OCI-M1 (cell line): ENCODE measurements at places on chromosomes 12 and 14.

- no peak for DNase-seq
These were observed at the start of gene STAC3 for GRCh38 chr12:57250956-57251355. TSS of gene STAC3 (minus strand) at chr12:57251187. CDS start at chr12:57249636, 1,551 bp downstream.

DNA sequence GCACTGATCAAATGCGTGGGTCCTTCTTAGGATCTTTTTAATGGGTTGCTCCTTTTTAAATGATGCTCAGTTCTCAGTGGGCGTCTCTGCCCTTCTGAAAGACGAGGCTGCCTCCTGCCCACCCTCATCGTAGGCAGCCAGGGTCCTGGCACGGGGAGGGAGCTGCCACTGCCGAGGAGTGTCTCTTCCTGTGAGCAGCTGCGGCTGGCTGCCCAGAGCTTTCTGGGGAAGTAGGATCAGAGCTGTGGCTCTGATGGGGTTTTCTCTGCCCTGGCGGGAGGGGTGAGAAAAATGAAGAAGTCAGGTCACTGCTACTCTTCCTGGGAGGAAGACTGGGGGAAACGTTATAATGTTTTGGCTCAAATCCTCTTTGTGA, 31.1 kb upstream of the BEGAIN start:
- DNase-seq: peak; percentile 24

- DNase-seq: peak; percentile 28
These were observed 373.5 kb upstream of the OR4E1 start for GRCh38 chr14:22047115-22047514.

DNA sequence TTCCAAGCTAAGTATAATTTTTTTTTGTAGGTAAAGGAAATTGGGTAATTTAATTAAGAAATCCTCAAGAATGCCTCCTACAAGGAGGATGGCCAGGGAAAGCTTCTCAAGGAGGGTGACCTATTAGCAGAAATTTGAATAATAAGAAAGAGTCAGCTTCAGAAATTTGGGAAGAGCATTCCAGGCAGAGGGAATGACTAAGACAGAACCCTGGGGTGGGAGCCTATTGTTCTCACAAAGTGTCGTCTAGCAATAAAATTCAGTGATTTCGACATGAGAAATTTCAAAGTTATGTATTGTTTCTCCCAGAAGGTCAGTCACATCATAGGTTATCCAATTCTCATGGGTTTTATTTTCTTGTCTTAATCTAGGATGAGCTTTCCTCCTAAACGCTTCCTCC, 1168.4 kb downstream of the AACS start:
- no peak for DNase-seq

DNA sequence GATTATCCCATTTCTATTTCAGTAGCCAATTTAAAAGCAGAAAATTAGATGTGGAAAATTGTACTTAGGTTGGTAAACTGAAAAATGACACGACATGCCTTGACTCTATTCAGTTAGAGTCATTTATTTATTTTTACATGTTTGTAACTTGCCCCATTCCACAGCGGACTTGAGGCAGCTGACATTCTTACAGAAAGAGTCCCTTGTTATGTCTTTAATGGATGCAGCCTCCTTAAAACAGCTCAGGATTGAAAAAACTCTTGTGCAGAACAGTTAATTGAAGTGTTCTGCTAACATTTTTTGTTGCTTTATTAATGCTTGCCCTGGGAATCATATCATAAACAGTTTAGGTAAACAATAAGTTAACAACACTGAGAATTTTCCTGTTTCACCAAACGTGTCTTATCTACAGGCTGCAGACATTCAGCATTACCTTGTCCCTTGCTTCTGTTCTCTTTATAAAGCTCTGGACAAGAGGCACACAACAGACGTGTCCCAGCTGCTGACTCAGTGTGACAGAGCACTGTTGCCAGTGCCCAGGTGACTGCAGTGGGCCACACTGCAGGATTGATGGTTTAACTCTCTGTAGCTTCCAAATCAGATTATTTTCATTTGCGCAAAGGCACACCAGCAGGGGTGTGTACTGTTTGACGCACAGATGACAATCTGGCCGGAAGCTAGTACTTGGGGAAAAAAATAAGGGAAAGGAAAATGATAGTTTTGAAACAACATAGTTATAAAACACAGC, 101.6 kb downstream of the PELI2 start:
- DNase-seq: peak; percentile 67

GRCh38 chr14:60655119-60655897, 6.0 kb upstream of the SIX1 start:
- no peak for DNase-seq

DNA sequence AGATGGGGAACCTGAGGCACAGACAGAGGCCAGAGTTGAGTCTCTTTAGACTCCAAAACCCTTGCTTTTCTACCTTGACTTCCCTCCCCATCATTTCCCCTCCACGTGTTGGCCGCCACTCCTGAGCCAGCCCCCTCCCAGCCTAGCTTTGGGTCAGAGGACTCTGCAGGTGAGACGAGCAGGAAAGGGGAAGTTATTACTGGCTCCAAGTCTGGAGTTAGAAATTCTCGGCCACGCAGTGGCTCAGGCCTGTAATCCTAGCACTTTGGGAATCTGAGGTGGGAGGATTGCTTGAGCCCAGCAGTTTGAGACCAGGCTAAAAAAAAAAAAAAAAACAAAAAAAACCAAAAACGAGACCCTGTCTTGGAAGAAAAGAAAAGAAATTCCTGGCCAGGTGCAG, 8.8 kb downstream of the VSX2 start:
- no peak for DNase-seq

DNA sequence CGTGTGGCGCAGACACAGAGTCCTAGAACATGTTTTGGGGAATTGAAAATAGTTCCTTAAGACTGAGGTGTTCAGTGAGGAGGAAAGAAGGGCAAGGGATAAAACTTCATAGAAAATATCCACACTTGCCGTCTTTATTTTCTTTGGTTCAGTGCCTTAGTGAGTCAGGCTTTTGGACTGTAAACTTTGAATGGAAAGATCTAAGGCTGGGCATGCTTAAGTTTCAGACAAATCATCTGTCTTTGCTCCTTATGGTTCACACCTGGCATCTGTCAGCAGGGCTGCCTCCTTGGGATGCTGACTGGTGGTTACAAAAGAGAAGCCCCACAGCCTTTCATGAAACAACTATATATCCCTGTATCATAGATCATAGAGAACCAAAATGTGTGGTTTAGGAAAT, 136.3 kb upstream of the PRICKLE1 start:
- DNase-seq: no peak

GRCh38 chr14:105908481-105908911, 382.1 kb downstream of the TMEM121 start:
- peak; percentile 85 for DNase-seq
